ENCODE measurements at places on chromosomes 11 and 22.

DNA sequence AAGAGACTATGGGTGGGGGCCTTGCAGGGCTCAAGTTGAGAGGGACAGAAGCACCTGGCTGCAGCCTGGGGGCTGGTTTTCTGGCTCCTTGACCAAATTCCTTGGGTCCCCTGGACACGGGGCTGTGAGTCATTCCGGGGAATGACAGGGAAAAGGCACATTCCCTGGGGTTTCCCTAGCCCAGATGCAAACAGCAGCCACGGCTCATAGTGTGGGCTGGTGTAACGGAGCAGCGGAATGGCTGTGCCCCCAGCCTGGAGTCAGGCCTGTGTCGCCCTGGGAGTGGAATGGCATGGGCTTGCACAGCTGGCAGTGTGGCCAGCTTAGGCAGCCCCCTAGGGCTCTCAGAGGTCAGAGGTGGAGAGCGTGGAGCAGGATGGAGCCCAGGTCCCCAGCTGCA, 77.6 kb upstream of the KCNQ1OT1 start:
- no peak for DNase-seq

DNA sequence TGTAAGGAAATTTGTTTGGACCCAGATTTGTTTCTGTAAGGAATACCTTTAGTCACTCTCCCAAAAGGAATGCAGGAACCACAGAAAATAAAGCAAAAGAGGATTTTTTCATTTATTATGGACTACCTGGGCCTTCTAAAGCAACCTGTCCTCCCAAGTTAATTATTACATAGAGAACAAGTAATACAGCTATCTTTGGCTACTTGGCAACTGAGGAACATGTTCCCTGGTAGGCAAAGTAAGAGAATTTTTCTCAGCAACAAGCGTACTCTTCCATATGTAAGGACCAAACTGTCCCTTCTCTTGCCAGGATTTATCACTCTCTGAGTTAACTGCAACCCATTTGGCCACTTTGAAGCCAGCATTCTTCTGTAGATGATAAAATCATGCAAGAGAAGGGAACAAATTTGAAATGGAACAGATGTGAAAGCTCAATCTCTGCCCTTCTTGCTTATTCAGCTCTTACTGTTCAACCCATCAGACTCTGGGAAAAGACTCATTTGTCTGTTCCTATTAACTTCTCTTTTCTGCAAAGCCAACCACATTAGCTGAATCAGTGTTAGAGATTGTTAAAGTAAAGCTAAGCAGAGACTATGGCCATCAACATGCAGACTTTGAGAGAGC, 190.2 kb downstream of the SWAP70 start:
- no peak for DNase-seq

DNA sequence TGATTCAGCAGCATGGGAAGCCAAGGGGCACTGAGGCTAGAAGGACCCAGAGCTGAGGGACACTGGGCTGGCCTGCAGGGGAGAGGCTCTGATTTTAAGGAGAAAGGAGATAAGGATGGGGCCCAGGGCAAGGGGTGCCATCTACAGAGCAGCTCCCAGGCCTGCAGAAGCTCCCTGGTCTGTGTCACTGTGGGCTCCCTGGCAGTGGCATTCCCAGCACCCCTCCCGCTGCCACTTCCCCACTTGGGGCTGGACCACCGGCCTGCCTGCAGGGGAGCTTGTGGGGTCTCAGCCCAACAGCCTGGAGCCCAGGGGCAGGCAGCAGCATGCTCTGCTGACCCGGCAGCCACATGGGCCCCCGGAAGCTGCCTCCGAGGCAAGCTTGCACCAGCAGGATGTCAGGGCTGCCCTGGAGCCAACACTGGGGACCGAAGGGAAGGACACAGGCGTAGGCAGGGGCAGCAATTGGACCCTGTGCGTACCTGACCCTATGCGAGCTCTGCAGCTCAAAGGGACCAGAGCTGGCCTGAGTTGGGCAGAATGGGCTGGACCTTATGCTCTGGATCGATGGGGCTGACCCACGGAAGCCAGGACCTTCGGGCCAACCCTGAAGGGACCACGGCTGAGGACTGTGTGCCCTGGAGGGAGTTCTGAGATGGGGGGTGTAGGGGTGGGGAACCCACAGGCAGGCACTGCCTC, 35.4 kb upstream of the WNT7B start:
- DNase-seq = peak; percentile 10

DNA sequence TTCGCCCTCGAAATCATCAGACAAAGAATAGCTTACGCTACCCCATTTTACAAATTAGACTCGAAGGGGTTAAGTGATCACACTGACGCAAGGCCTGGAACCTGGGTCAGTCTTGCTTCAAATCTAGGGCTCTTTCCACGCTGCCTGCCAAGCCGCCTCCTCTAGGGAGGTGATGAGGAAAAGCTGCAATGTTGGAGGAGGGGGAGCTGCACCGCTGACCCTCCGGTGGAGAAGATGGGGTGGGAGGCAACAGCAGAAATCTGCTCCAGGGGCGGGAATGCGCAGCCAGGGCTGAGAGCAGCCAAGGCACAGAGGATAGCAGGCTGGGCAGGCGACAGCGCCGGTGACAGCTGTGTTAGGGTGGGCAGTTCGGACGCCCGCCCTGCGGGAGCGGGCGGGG, 595 bp downstream of the SYVN1 start:
- no peak for DNase-seq

GRCh38 chr11:100640646-100641045, 46.4 kb upstream of the ARHGAP42 start:
- no peak for DNase-seq

DNA sequence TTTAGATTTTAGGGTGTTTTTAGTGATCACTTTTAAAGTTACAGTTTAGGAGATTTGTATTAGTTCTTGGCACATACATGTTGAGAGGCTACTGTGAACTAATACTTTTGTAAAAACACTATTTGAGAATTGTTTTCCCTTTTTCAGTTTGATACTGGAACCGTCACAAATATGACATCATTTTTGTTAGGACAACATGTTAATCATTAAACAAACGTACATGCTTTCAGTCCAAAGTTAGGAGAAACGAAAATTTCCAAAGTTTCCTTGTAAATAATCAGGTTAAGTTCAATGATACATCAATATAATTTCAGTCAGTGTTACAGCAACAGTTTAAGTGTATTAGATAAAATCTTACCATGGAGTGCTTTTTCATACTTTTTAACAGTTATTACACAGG, 53.1 kb downstream of the SPECC1L start:
- no peak for DNase-seq

DNA sequence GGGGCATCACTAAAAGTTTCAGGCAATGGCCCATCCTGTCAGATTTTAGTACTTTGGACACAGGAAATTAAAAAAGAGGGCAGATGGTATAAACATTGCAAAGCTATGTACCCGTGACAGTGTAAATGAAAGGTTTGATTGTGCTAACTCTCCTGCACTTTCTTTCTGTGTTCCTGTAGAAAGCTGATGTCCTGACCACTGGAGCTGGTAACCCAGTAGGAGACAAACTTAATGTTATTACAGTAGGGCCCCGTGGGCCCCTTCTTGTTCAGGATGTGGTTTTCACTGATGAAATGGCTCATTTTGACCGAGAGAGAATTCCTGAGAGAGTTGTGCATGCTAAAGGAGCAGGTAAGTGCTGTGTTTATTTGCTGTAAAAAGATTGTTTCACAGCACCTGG, 10.3 kb downstream of the CAT start:
- no peak for DNase-seq

- DNase-seq = no peak
Measured at GRCh38 chr11:120132645-120133185, 5.2 kb downstream of the TRIM29 start.

DNA sequence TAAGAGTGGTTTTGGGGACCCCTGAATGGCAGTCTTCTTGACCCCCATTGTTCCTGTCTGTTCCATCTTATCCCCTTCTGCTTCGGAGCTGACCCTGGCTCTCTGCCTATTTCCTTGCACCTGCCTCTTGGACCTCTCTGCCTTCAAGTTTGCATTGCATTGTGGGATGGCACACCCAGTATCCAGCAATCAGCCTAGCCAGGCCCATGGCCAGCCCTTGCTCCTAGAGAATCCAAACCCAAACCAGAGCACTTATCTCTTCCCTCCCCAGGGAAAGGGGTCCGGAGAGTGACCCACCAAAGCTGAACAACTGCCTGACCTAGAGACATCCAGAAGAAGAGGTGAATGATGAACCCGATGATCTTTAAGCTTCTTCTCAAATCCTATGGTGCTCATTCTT, 607.3 kb upstream of the CADM1 start:
- no peak for DNase-seq

- no peak for DNase-seq
Measured at GRCh38 chr11:46047520-46047919, 73.7 kb downstream of the PHF21A start.

GRCh38 chr11:83836065-83836464, 549.9 kb upstream of the CCDC90B start:
- no peak for DNase-seq

- DNase-seq = no peak
Measured at GRCh38 chr11:48043991-48044512, 63.7 kb downstream of the PTPRJ start.
